ENCODE measurements at places on chromosomes 5 and 9. TPM values are rescaled to one million over a fixed set of nuclear protein-coding genes. Genes with fewer than 3 reads are reported as not detected.

GRCh38 chr9:83714329-83714728, 6.6 kb upstream of the UBQLN1 start:
- no peak for DNase-seq

AGXT2 gene
- not detected for total RNA-seq

DNA sequence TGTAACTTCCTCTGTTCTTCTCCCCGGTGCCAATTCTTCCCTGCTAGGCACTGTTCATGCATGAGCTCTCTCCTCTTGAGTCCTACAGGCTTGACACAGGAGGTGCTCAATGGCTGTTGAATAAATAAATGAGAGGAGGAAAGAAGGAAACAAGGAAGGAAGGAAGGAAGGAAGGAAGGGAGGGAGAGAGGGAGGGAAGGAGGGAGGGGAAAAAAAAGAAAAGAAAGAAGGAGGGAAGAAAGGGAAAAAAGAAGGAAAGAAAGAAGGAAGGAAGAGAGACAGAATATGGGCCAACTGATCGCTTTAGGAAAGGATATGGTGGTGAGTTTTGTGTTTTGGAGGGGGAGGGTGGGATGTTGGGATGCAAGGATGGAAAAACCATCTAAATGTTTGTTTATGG, 6.4 kb downstream of the KCNMB1 start:
- no peak for DNase-seq

LRSAM1 gene
- total RNA-seq = 19.7 TPM

DNA sequence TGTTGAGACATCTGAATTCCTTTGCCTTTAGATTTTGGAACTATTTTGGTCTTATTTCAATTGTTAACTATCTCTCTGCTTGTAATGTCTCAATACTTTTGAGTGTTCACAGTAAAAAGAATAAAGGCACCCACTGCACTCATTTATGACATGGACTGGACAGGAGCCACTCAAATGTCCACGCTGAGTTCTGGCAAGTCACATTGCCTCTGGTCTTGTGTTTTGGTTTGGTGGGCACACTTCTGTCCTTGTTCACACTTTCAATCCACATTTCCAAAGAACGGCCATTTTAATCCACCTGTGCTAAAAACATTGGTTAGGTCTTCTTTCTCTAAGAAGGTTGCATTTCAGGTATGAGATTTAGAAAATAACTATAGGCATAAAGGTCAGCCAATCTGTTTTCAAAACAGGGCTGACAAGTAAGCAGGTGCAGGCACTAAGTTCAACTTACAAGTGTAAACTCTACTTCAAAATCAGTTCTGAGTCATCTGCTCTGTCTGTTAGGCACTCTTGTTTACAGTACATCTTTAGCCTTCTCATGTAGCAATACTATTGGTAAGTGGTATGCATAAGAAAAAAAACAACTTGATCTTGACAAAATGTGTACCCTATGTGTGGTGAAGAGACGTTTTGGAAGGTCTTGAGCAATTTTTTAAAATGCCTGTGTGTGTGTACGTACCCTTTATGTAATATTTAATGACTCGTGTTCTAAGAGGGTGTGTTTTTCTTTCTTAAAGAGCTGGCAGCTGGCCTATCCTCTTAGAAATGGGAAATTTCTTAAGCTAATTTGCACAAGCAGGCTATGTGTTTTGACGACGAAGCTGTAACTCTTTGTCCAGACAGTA, 31.5 kb upstream of the ZFAND5 start:
- no peak for DNase-seq

CATSPER3 gene
- 0.53 TPM for total RNA-seq

DNA sequence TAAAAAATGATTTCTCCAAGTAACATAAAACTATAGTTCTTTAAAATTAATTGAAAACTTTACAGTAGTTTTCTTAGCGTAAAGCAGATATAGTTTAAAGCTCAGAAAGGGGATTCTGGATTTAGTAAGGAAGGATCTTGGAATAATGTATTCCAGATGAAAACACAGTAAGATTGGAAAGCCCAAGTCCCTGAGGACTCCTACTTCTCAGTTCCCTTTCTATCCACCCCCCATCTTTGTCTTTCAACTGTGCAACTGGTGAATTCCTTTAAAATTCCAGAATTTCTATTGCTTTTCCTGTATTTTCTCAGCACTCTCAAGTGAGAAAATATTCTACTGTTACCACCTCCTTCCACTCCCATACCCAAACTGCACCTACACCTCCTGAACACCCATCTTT, 184.5 kb upstream of the FBN2 start:
- no peak for DNase-seq

NTNG2 gene
- total RNA-seq = 0.77 TPM

DBH gene
- not detected for total RNA-seq
